ENCODE measurements at places on chromosomes 5 and 9. TPM values are rescaled to one million over a fixed set of nuclear protein-coding genes. Genes with fewer than 3 reads are reported as not detected.

DNA sequence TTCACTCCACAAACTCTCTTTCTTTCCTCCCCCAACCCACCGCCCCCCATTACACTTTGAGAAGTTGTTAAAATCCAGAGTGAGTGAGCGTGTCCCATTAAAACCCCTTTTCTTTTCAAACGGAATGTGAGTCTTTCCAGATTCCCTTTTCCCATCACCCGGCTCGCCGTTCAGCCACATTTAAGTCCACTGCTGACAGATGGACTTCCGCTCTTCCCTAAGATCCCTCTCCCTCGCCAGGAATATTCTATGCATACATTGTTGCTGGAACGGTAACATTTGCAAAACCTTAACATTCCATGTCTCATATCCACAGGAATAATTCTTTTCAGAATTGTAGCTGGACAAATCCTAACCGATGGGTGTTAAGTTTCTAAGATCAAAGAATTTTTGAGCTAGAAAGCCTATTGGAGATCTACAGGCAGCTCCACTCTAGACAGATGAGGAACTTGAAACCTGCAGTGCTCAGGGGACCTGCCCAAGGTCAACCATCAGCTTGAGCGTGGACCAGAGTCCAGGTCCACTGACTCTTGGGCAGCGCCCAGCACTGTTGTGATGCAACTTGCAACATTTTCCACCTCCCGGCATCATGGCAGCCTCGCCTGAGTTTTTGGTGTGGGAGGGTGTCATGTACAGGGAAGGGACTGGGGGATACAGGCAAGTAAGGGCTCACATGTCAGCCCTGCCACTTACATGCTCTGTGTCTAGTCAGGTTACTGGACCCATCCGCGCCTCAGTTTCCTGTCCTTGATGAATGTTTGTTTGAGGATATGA, 500.1 kb downstream of the CCDC171 start:
- no peak overlapping the region for H3K4me3 ChIP-seq
- no peaks in the 10 kb centered on the region for H3K36me3 ChIP-seq
- DNase-seq = no peak
- no peaks in the 10 kb centered on the region for H3K4me1 ChIP-seq
- H3K27ac ChIP-seq = no peak overlapping the region

The PCDHA1 gene
- total RNA-seq = not detected

- H3K36me3 ChIP-seq = no peaks in the 10 kb centered on the region
- H3K4me3 ChIP-seq = no peak overlapping the region
- H3K4me1 ChIP-seq = peaks cover 6% of the 10 kb centered on the region
- no peak for DNase-seq
- no peaks in the 10 kb centered on the region for H3K27me3 ChIP-seq
Measured at GRCh38 chr9:94993160-94993820, 266.8 kb downstream of the AOPEP start.

DNA sequence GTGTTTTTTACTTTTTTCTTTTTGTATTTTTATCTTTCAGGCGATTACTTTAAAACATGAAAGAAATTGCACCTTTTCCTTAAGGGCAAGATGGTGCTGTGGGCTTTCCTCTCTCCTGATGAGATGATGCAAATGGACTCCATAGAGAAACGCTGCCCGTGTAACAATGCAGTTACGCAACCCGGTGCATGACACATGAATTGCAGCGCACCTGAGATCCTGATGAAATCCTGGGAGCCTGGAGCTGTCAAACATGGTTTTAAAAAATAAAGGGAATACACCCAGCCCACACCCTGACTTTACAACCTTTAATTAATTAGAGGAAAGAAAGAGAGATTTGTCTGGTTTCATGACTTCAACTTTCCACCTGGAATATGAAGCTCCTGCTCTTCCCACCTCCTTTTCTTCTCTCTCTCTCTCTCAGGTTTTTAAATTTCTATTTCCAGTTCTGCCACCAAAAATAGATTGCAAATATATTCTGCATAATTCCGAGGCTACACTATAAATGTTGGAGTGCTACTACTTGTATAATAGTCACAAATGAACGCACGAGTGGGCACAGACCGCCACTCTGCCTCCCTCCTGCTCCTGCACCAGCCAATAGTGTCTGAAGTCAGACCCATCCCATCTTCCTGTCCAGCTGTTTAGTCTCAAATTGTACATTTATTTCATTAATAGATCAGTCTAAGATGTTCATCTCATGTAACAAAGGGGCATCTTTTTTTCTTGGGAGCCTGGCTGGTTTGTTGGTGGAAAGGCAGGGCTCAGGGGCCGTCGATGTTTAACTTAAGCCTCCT, 179.1 kb downstream of the AUH start:
- no peak overlapping the region for H3K4me3 ChIP-seq
- peaks cover 13% of the 10 kb centered on the region for H3K4me1 ChIP-seq
- peak; percentile 79 for DNase-seq
- no peak overlapping the region for H3K27ac ChIP-seq

The BNC2 gene
- total RNA-seq = 4.6 TPM

DNA sequence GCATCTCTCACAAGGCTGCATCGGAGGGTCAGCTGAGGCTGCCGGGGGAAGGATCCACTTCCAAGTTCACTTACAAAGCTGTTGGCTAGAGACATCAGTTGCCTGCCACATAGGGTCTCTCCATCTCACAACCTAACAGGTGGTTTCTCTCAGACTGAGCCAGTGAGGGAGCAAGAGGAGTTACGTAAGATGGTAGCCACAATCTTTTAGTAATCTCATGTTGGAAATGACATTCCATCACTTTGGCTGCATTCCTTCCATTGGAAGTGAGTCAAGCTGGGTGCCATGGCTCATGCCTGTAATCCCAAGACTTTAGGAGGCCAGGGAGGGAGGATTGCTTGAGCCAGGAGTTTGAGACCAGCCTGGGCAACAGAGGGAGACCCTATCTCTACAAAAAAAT, 7.4 kb upstream of the GRK6 start:
- peak overlapping the region; percentile 49 for H3K27ac ChIP-seq
- H3K4me1 ChIP-seq = peaks cover 8% of the 10 kb centered on the region
- H3K27me3 ChIP-seq = no peaks in the 10 kb centered on the region
- DNase-seq = no peak
- H3K4me3 ChIP-seq = no peak overlapping the region

DNA sequence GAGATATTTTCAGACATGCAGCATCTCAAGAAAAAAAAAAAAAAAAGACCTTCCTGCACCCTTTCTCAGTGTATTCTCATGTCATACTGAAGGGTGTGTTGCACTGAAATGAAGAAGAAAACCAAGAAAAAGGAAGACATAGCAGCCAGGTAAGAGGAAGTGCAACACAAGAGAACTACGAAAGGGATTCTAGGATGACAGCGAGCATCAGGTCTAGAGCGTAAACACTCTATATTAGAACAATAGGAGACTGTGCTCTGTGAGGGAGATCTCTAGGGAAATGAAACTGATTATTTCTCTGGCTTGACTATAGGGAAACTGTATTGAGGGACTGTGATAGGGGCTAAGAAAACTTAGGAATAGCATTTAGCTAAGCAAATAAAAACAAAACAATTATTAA, 30.0 kb downstream of the BTF3 start:
- no peaks in the 10 kb centered on the region for H3K27me3 ChIP-seq
- no peak overlapping the region for H3K4me3 ChIP-seq
- DNase-seq = no peak
- H3K4me1 ChIP-seq = no peaks in the 10 kb centered on the region
- H3K36me3 ChIP-seq = no peaks in the 10 kb centered on the region

GRCh38 chr5:124746916-124747790, 714 bp upstream of the ZNF608 start:
- H3K4me3 ChIP-seq = peak overlapping the region; percentile 55
- peak overlapping the region; percentile 91 for H3K27ac ChIP-seq
- no peaks in the 10 kb centered on the region for H3K36me3 ChIP-seq

- no peak for DNase-seq
- no peak overlapping the region for H3K27ac ChIP-seq
- H3K4me1 ChIP-seq = peaks cover 17% of the 10 kb centered on the region
- no peaks in the 10 kb centered on the region for H3K36me3 ChIP-seq
- H3K4me3 ChIP-seq = no peak overlapping the region
Measured at GRCh38 chr5:181211208-181211607, 6.2 kb upstream of the TRIM7 start.

The TGFBI gene
- total RNA-seq = 156 TPM

GRCh38 chr9:37747271-37747753, 6.3 kb upstream of the TRMT10B start:
- H3K27ac ChIP-seq = no peak overlapping the region
- H3K4me3 ChIP-seq = no peak overlapping the region
- DNase-seq = peak; percentile 42
- H3K27me3 ChIP-seq = no peaks in the 10 kb centered on the region
- H3K4me1 ChIP-seq = no peaks in the 10 kb centered on the region
